ENCODE measurements at places on chromosomes 2 and 18.

DNA sequence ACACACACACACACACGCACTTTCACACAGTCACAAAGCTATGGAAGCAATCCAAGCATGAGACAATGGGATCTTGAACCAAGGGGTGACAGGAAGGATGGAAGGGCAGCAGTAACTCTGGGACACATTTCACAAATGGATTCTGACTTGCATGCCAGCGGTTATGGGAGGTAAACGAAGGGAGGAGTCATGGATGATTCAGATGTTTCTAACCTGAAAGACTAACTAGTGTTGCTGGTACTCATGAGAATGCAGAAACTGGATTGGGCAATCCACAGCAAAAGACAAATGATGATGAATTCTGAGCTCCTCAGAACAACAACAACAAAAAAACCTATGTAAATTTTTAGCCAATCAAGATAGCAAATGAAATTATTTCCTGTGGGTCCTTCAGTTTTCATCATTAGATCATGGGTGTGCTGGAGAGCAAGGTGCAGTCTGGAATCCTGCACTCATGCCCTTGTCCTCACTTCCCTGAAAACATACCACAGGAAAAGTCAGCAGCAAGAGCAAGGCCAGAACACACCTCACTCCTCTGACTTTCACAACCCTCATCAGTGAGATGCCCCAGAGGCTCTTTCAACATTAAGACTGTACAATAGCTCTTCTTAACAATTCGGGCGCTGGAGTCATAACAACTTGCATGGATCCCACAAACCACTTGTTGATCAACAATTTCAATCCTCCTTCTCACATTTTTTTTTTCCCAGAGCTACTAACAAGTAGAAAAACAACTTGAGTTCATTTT is 32.6 kb downstream of the ABCA12 start:
- DNase-seq = no peak

DNA sequence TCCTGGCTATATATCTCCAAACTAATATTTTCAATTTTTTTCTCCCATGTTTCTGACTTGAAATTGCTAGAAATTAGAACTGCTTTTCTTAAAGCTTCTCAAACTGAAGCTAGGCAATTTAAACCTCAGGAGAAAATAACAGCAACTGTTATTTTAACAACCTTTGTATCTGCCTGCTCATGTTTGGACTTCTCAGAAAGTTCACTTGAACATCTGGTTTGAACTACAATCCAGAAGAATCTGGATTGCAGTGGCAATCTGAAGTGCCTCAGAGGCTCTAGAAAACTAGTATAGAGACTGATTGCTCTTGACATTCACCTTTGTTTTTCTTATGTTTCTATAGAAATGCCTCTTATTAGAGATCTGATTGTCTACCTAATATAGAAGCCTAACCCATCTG is 64.1 kb downstream of the STAT4 start:
- no peak for DNase-seq

DNA sequence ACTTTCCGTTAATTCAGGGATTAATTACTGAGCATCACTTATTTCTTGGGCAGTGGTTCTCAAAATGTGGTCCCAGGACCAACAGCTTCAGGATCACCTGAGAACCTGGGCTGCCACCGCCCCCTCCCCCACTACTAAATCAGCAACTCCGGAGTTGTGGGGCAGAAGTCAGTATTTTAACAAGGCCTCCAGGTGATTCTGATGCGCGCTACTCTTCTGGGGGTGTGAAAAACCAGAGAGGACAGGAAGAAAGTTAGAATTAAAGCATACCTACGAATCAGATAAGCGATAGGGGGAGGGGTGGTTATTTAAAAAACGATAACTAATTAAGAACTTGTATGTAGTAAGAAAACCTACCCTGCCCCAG is 319 bp downstream of the ZSCAN30 start:
- no peak for DNase-seq

DNA sequence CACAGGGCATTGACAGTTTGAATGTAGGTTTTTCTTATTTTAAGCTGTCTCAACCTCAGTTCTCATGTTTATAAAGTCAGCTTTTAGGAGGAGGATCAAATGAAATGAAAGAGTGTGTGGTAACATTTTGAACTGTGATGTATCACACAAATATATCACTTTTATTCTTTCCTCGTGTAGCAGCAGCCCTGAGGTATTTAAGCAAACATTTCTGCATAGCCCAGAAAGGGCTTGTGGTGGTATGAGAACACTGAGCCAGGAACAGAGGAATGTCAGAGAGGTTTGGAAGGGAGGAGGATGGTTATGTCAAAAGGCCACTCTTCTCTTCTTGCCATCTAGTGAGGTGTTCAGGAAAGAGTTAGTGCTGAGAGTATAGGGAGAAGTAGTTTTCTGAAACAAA is 150.2 kb downstream of the PARD3B start:
- DNase-seq = no peak

DNA sequence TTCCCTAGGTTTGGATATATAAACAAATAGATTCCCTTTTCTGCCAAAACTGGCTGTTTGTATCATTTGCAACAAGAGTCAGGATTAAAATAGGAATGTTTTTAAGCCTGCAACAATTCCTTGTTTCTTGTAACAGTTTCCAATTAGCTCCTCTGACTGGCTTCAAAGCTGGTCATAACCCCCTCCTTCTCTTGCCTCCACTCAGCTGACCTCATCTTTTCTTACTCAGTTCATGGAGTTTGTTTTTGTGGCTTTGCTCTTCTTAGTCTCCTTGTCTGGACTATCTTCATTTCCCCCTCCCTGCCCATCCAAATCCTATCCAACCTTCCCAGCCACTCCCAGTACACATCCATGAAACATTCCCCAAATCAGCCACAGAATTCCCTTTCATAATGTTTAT is 14.3 kb upstream of the RAPH1 start:
- DNase-seq = no peak

DNA sequence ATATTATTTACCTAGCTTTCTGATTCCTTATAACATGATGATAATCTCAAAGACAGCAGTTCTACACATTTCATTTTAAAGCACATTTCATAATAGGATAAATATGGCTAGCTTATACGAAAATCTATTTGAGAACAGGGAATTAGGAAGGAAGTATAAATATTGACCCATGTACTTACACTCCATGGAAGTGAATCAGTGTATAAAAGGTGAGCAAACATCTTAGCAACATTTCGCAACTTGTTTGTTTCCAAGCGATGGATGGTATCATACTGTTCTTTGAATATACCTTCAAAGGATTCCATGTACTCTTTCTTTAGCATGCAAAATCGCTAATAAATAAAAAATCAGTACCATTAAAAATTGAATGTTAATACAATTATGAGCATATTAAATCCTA is 53.1 kb downstream of the CWC22 start:
- no peak for DNase-seq

DNA sequence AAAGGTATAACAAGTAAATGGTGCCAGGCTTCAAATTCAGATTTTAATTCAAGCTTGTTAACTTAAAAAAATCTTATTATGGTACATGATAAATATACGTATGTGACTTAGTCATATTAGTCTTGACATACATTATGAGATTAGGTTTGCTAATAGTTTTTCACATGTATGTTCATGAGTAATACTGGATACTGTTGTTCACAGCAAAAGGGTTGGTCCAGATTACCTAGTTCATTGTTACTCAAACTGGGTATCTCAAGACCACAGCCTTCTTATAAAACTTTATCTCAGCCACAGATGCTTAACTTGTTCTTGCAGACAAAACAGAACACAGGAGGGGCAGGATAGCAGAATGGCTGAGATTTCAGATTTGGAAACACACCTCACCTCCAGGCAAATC is 26.8 kb downstream of the VPS4B start:
- no peak for DNase-seq

DNA sequence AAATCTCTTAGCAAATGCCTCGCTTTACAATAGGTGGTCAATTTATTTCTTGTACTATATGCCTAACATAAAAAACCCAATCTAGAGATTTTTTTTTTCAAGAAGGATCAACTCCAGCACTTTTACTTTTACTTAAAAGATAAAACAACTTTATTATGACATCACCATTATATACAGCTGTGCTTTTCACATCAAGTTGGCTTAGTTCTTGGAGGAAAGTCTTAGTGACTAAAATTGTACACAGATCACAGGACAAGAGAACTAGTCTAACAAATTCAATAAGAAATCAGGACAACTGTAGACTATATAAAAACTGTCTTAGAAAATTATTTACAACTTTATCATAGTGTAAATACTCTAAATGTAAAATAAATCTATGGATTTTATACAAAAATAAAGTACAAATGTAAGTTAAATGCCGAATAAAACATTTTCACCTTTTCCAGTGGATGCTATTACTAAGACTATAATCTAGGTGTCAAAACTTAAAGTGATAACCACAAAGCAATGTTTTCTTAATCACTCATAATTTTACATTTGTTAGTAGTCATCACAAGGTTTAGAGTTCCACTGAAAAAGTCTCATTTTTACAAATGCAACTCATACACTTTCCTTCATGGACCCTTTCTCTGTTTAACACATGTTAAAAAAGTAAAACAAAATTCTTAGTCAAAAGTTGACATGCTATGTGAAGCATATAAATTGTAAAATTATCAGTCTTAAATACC is 5.4 kb upstream of the CD302 start:
- no peak for DNase-seq

- no peak for DNase-seq
Measured at GRCh38 chr2:174630107-174630506, 32.5 kb upstream of the WIPF1 start.

DNA sequence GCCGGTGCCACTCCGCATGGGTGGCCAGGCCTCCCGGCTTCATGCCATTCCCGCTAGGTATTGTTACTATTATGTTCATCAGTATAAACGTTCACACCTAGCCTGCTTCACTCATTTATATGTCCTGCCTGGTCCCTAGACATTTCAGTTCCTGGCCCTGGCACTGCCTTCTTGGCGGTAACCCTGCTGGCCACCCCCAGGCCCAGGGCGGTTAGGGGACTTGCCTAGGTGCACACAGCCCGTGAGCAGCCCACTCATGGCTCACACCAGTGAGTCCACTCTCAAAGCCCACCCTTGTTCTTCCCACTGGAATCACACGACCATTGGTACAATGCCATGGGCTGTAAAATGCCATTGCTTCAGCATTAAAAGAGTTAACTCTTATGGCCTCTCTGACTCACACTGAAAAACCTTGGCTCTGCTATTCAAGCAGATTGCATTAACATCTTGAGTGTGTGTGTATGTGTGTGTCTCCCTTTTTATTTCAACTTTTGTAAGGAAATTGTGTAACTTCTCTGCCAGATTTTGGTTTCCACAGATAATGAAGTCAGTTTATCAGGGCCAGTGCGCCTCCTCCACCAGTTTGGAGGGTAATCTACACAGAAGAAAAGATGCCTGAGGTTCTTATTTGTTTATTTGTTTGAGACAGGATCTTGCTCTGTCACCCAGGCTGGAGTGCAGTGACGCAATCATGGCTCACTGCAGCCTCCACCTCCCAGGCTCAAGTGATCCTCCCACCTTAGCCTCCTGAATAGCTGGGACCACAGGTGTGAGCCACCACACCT is 74.2 kb downstream of the RAB31 start:
- no peak for DNase-seq

DNA sequence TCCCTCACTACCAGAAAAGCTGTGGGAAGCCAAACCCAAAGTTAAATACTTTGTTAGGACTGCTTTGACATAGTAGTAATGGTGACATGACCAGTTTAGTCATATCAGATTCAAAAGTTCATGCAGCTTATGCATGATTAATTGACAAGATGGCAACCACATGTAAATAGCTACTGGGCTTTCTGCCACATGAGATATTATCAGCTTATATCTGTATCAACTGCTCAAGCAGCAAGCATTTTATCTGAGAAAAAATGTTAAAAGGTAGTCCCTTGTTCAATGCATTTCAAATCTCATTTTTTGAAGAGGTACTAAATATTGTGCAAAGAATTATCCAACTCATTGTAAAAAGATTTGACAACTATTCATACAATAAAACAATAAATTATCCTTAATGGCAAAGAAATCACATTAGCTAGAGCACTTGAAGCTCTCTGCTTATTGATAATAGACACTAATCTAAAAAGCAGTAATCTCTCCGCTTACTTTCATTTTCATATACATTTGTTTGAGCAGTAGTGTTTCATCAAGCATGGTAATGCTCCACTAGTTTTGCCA is 993.6 kb upstream of the NXPH2 start:
- no peak for DNase-seq

GRCh38 chr18:79816092-79816491 is 18.4 kb downstream of the KCNG2 start:
- no peak for DNase-seq

DNA sequence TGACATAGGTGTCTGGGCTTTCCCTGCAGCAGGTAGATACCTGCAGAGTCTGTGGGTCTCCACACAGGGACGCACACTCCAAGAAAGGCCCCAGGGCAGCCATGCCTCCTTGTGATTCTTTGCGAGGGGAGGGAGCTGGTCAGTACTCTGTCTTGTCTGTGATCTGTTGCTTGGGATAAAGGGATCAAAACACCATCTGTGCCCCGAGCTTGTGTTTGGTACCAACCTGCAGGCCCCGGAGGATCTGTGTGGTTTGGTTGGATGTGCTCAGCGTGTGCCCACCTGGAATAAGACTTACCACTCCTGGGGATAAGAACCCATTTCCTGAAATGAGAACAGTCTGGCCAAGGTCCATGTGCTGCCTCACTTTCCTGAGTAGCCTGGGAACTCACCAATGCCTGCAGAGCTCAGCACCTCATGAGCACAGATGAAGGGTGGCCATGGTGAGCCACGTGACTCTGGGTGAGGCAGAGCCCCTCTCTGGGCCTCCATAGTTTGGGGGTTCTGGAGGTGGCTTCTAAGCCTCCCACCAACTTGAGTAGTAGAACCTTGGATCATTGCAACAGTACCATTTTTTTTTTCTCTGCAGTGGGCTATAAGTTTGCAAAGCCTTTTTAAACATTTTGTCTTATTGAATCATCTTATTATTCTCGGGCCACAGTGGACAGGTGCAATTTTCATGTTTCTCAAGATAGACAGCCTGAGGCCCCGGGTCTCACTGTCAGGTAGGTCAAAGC is 134.8 kb downstream of the DDX1 start:
- DNase-seq = no peak

DNA sequence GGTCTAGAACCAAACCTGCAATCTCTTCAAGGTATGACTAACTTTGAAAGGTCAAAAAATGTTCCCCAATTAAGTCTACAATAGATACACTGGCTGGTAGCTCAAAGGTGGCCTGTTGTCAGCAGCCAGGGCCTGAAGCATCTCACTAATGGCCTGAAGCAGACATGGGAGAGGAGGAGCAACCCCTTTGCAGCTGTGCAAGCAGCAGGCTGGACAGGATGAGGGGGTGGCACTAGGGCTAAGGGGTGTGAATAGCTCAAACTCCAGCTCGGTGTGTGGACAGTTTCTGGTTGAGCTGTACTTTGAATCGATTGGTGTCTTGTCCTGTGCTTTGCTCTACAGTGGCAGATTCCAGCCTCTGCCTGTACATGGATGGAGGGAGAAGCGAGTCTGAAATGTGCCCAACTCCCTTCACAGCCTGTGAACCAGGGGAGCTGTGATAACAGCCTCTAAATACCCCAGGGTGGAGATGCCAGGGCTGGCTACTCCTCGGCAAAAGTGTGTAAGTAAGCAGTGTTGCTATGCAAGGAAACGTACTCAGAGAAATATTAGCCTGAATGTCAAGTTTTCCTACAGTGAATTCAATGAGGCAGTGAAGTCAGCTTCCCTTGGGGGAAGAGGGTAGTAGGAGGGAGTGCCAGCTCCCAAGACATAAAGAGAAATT is 34.7 kb upstream of the DTNB start:
- DNase-seq = no peak

- no peak for DNase-seq
Measured at GRCh38 chr2:143839456-143839855, 680.5 kb downstream of the ZEB2 start.

All from stimulated activated CD8-positive, alpha-beta memory T cell treated with anti-CD3 and anti-CD28 coated beads, Interleukin-4, amount 100 ng/mL, for 4 hours (primary cell).